Naive thymus-derived CD8-positive, alpha-beta T cell (primary cell): ENCODE measurements at places on chromosomes 6 and 20. TPM values are rescaled to one million over a fixed set of nuclear protein-coding genes. Genes with fewer than 3 reads are reported as not detected.

DNA sequence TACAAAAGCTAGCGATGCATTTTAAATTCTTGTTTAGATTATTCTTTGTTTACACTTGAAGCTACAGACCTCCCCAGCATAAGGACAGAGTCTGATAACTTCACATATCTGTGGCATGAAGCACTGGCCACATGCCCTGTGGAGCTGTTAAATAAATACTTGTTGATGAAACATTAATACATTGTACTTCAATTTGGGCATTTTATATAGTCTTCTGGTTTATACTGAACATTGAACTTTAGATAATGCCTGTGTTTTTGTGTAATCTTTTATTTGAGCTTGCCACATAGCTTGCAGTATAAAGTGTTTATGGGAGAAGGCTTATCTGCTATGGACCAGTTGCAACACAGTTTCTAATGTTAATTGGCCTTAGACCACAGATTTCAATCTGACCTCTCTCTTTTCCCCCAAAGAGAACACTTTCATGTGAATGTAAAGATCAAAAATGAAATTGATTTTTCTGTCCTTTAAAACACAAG lies 48.2 kb downstream of the FRK start:
- DNase-seq: no peak
- no peak overlapping the region for H3K27ac ChIP-seq
- H3K27me3 ChIP-seq: peaks cover 25% of the 10 kb centered on the region
- H3K36me3 ChIP-seq: no peaks in the 10 kb centered on the region
- no peaks in the 10 kb centered on the region for H3K4me1 ChIP-seq
- H3K4me3 ChIP-seq: no peak overlapping the region

DNA sequence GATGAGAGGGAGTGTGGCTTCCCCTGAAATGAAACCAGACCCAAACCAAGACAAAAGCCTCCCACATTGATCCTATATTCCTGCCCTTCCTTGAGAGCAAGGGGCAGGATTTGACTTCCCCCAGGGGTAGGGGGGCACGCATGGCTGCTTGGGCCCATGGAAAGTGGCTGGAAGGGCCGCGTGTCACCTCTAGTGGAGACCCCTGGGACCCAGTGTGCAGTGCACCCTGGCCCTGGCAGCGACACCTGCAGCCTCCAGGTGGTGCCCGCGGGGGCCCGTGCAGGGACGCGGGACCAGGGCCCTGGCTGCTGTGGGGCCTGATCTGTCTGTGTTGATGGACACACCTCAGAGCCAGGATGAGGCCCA lies 18.0 kb upstream of the SLCO4A1 start:
- H3K27ac ChIP-seq: no peak overlapping the region
- no peak for DNase-seq
- no peaks in the 10 kb centered on the region for H3K27me3 ChIP-seq
- no peak overlapping the region for H3K4me3 ChIP-seq

The LAMA2 gene
- total RNA-seq: not detected

- H3K27me3 ChIP-seq: no peaks in the 10 kb centered on the region
- H3K4me3 ChIP-seq: no peak overlapping the region
- H3K27ac ChIP-seq: no peak overlapping the region
- H3K36me3 ChIP-seq: peaks cover 19% of the 10 kb centered on the region
Observed at GRCh38 chr6:5295623-5296022, 34.3 kb downstream of the FARS2 start.

GRCh38 chr6:33312361-33313104 lies 1.3 kb downstream of the TAPBP start:
- peak overlapping the region; percentile 100 for H3K27ac ChIP-seq
- H3K4me3 ChIP-seq: peak overlapping the region; percentile 99
- H3K27me3 ChIP-seq: no peaks in the 10 kb centered on the region
- no peaks in the 10 kb centered on the region for H3K36me3 ChIP-seq
- peak; percentile 86 for DNase-seq
- H3K4me1 ChIP-seq: peaks cover 17% of the 10 kb centered on the region

The F13A1 gene
- total RNA-seq: 1.3 TPM

The SLC35F1 gene
- total RNA-seq: not detected

DNA sequence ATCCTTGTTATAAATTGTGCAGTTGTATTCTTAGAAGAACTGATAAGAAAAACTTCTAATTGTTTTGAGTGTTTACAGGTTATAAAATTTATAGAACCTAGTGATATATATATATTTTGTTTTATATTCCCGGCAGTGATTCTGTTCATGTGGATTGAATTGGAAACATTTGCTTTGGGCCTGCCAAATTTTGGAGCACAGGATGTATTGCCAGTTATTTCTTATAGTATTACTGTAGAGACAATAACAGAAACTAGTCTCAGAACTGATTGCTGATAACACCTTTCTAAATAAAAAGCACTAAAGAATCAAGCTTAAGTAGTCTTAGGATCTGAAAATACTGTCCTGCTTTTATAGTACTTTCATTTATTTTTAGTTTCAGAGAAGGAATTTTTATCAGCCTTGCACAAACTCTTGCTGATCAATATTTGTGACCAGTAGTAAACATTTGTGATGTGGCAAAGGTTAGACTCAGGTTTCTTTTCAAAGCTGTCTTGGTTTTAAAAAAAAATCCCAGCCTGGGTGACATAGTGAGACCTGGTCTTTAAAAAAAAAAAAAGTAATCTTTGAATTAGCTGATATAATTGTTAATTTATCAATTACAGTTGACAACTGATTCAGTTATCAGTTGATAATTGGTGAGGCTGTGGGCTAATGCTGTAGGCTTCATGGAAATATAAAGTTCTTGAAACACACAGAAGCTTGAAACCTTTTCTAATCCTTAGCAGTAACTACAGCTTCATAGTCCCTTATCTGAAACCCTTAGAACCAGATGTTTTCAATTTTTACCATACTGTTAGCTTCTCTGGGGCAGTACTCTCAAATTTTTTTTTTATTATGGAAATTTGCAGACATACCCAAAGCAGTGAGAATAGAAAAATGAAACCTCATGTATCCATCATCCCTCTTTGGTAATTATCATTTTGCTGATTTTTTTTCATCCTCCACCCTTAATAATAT lies 42.4 kb downstream of the RNGTT start:
- no peak overlapping the region for H3K27ac ChIP-seq
- H3K4me3 ChIP-seq: no peak overlapping the region
- H3K27me3 ChIP-seq: no peaks in the 10 kb centered on the region
- peaks cover 34% of the 10 kb centered on the region for H3K36me3 ChIP-seq
- H3K4me1 ChIP-seq: peaks cover 20% of the 10 kb centered on the region

The GPSM3 gene
- total RNA-seq: 276 TPM

The ALDH5A1 gene
- total RNA-seq: 20.7 TPM

The MMS22L gene
- 10.5 TPM for total RNA-seq

DNA sequence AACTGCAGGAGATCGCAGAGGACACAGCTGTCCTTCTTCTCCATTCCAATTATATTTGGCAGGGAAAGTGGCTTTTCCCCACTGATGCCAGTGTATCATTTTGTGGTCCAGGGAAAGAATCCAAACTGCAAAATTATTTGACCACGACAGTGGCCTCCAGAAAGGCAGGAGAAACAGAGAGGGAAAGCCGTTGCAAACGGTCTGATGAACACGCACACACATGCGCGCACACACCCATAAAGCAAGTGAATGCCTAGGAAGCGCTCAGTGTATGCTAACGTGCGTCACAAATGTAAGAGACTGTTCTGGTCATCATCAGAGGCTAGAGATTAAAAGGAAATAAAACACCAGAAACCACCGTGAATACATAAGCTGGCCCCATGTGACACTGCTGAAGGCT lies 54.0 kb downstream of the NPEPL1 start:
- H3K27me3 ChIP-seq: peaks cover 33% of the 10 kb centered on the region
- no peak for DNase-seq
- H3K27ac ChIP-seq: no peak overlapping the region
- H3K36me3 ChIP-seq: no peaks in the 10 kb centered on the region

GRCh38 chr6:3318226-3318625 lies 59.5 kb downstream of the PSMG4 start:
- H3K27ac ChIP-seq: no peak overlapping the region
- peak overlapping the region; percentile 63 for H3K4me3 ChIP-seq
- H3K27me3 ChIP-seq: peaks cover 3% of the 10 kb centered on the region

DNA sequence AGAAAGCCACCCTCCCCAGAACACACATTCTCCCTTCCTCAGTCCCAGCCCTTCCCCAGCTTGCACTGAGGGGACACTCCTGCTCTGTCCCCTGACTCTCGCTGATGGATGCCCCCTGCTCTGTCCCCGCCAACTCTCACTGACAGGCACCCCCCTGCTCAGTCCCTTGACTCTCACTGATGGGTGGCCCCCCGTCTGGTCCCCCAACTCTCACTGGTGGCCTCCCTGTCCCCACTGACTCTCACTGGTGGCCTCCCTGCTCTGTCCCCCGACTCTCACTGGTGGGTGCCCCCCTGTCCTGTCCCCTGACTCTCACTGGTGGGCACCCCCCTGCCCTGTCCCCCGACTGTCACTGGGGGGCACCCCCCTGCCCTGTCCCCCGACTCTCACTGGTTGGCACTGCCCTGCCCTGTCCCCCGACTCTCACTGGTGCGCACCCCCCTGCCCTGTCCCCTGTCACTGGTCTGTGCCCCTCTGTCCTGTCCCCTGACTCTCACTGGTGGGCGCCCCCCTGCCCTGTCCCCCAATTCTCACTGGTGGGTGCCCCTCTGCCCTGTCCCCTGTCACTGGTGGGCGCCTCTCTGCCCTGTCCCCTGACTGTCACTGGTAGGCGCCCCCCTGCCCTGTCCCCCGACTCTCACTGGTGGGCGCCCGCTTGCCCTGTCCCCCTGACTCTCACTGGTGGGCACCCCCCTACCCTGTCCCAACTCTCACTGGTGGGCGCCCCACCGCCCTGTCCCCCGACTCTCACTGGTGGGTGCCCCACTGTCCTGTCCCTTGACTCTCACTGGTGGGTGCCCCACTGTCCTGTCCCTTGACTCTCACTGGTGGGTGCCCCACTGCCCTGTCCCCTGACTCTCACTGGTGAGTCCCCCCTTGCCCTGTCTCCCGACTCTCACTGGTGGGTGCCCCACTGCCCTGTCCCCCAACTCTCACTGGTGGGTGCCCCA lies 60.9 kb downstream of the GINS1 start:
- no peak overlapping the region for H3K4me3 ChIP-seq
- peaks cover 7% of the 10 kb centered on the region for H3K4me1 ChIP-seq
- no peak for DNase-seq

The CPXM1 gene
- total RNA-seq: 0.39 TPM

DNA sequence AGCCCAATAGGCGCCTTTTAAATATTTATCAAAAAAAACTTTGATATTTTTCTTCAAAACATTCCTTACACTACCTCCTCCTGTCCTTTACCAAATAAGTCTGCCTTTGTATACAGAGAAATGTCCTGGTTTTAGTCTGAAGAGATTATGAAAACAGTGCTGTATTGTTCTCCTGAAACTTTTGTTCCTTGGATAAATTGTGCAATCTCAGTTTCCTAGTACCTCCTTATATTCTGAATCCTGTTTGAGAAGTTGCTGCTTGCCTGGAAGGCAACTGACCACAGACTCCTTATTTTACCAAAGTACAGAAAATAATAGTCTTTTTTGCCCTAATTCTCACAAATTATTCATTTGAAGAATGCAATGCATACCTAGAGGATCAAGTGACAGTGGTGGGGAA lies 349.5 kb downstream of the EPHA7 start:
- H3K27ac ChIP-seq: no peak overlapping the region
- no peaks in the 10 kb centered on the region for H3K27me3 ChIP-seq
- no peak for DNase-seq
- no peaks in the 10 kb centered on the region for H3K4me1 ChIP-seq

- no peak overlapping the region for H3K27ac ChIP-seq
- no peak overlapping the region for H3K4me3 ChIP-seq
- no peaks in the 10 kb centered on the region for H3K27me3 ChIP-seq
- DNase-seq: no peak
Observed at GRCh38 chr6:43616725-43617472, 12.2 kb downstream of the GTPBP2 start.

DNA sequence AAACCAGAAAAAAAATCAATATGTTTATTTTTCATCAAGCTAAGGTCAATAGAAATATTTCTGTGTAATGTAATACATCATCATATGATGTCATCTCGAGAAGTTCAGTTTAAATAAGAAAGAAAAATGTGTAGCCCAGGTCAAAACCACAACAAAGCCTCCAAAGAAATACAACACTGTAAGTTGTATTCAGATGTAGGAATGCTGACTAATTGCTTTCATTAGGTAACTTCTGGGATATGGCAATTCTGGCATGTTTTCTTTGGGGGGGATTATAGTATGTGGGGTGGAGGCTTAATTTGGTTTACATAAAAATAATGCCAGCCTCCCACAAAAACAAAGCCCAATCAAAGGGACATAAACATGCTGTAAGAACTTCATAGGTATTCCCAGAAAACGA lies 881.8 kb upstream of the CITED2 start:
- H3K27ac ChIP-seq: no peak overlapping the region
- no peak overlapping the region for H3K4me3 ChIP-seq

GRCh38 chr6:98787961-98788360 lies 46.4 kb upstream of the POU3F2 start:
- no peaks in the 10 kb centered on the region for H3K36me3 ChIP-seq
- H3K27ac ChIP-seq: no peak overlapping the region
- H3K4me3 ChIP-seq: no peak overlapping the region
- peaks cover 36% of the 10 kb centered on the region for H3K27me3 ChIP-seq
- H3K4me1 ChIP-seq: no peaks in the 10 kb centered on the region

The MMP24 gene
- total RNA-seq: not detected

- H3K27ac ChIP-seq: no peak overlapping the region
- H3K4me3 ChIP-seq: no peak overlapping the region
- no peaks in the 10 kb centered on the region for H3K36me3 ChIP-seq
Observed at GRCh38 chr6:56328728-56329090, 81.3 kb upstream of the COL21A1 start.

GRCh38 chr20:13382786-13383185 lies 161.7 kb downstream of the ISM1 start:
- H3K27ac ChIP-seq: no peak overlapping the region
- no peak for DNase-seq

- H3K27me3 ChIP-seq: peaks cover 2% of the 10 kb centered on the region
- no peaks in the 10 kb centered on the region for H3K4me1 ChIP-seq
- H3K4me3 ChIP-seq: no peak overlapping the region
Observed at GRCh38 chr20:51750037-51750769, 18.0 kb downstream of the ATP9A start.

DNA sequence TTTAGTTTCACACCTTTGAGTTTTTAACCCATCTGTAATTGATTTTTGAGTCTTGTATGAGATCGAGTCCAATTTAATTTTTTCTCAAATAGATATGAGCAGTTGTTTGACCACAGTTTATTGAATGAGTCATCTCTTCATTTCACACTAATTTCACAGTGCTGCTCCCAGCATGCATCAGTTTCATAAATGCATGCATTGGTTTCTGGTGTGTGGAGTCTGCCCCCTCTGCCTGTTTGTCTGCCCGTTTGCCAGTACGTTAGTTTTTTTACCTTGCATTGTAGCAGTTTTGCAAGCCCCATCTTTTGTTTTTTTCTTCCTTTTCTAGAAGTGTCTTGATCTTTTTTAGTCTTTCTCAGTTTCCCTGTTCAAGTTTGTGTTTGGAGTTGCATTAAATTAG lies 11.9 kb downstream of the SLX4IP start:
- no peak for DNase-seq
- H3K27me3 ChIP-seq: no peaks in the 10 kb centered on the region
- H3K27ac ChIP-seq: no peak overlapping the region

DNA sequence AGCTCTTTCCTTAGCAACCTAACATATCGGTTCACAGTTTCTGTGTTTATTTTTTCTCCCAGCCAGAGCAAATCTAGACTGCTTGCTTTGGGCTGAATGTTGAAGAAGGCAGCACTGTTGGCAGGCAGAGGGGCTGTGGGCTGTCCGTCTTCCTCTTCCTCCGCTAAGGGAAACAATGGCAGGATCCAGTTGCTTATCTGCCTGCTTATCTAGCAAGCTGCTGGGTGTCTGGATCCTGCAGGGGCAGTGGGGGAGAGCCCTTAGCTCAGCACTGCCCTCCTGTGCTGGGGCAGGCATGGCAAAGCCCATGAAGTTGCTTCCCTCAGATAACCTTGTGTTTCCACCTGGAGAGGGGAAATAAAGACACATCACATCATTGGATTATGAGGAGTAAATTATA lies 92.7 kb upstream of the CD93 start:
- peaks cover 16% of the 10 kb centered on the region for H3K27me3 ChIP-seq
- no peaks in the 10 kb centered on the region for H3K36me3 ChIP-seq
- H3K27ac ChIP-seq: no peak overlapping the region
- H3K4me3 ChIP-seq: no peak overlapping the region
- no peak for DNase-seq
